ENCODE measurements at places on chromosomes 1 and 21.

- peak; percentile 95 for DNase-seq
These were observed 4.9 kb upstream of the POFUT2 start for GRCh38 chr21:45292399-45293219.

DNA sequence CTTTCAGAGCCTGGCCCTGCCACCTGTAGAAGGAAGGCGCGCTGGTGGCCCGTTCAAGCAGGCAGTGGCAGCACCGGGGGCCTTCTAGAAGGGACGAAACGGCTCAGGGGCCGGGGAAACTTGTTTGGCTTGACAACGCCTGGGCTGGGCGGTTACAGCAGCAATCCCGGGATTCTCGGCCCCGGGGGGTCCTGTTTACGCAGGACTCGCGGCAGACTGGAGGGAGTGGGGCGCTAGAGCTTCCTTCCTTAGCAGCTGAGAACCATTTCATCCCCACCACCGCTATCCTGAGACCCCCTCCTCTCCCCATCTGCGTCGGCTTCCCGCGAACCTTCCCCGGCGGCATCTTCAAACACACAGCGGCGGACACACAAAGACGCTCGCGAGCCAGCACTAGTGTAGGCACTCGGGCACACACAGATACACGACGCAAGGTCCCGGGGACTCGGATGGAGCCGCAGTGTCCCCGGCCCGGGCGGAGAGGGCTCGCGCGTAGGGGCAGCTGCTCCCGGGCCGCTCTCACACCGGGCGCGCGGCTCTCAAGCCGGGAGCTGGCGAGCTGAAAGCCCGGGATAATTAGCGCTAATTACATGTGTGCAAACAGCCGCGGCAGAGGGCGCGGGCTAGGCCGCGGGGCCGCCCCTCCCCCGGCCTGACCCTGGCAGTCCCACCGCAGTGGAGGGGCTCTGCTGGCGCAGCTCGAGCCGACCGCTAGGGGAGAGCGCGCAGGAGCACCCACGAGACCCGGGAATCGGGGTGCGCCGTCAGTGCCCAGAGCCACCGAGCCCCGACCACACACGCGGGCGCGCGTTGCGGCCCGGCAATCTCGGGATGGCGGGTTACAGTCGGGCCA, 271.4 kb downstream of the FOXD2 start:
- peak; percentile 49 for DNase-seq

DNA sequence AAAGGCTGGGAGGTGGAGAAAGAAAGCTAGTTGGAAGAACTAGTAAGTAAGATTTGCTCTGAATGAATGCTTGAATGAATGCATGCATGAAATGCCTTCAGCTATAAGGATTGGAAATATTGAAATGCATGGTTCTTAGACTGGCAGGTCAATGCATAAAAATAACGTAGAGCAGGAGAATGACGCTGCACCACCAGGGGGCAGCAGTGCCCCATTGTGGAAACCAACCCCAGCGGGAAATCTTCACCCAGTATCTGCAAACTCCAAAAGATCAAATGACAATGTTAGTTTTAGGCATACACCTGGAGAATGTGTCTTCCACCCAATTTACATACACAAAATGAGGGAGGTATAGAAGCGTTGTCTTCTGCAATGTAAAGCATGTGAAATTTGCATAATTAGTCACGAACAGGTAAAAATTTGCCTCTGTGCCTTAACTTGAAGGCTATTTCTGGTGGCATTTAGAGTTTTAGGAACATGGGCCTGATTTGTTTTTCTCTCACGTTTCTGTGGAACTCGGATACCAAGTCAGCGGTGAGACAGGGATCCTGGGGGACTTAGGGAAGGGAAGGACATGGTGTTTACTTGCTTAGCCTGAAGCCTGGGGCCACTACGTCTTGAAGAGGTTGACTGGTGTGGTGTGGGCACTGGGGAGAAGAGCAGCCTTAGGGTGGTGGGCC, 78.6 kb downstream of the HHAT start:
- peak; percentile 59 for DNase-seq

GRCh38 chr1:183764981-183765380, 39.9 kb upstream of the RGL1 start:
- DNase-seq = no peak

GRCh38 chr1:155009221-155009711, 6.7 kb downstream of the ZBTB7B start:
- no peak for DNase-seq

- no peak for DNase-seq
These were observed 427.2 kb downstream of the KIF26B start for GRCh38 chr1:245582026-245582425.

GRCh38 chr1:21293537-21294265, 3.4 kb upstream of the ECE1 start:
- DNase-seq = peak; percentile 29

DNA sequence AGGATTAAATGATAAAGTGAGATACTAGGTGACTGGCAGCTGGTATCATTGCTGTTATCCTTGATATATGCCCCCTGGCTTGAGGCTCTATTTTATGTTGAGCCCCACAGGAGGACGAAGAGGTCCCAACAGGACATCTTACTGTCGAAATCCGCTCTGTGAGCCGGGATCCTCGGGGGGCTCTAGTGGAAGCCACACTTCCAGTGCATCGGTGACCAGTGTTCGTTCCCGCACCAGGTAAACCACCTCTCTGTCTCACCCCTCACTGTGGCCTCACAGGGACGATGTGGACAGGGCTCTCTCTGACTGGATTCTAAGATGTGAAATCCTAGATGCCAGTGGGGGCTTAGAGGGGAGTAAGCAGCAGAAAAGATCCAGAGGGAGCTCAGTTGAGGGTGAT, 2.1 kb downstream of the TMEM39B start:
- no peak for DNase-seq

- DNase-seq = no peak
These were observed 25.2 kb upstream of the RABGAP1L start for GRCh38 chr1:174134003-174134659.

GRCh38 chr1:30133414-30134055, 589.9 kb downstream of the MATN1 start:
- no peak for DNase-seq

DNA sequence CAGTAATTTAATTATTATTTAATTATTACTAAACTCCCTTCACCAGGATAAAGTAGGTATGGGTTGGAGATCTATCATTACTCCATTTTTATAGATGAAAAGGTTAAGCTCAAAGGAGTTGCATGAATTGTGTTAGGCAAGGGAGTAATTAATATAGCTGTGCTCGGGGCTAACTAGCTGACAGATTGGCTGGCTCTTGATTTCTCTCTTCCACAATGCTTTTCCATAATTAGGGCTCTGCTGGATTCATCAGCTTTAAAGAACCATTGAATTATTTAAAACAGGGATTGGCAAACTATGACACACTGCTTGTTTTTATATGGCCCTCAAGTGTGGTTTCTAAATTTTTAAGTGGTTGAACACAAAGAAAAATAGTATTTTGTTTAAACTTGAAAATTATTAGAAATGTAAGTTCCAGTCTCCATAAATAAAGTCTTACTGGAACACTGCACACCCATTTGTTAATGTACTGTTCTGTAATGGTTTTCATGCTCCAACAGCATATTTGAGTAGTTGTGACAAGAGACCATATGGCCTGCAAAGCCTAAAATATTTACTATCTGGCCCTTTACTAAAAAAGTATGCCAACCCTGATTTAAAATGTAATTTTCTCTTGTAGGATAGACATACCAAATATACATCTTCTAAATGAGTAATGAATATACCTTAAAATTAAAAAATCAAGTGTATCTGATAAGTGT, 76.4 kb downstream of the GDAP2 start:
- no peak for DNase-seq

GRCh38 chr21:15221799-15222386, 157.1 kb upstream of the NRIP1 start:
- peak; percentile 51 for DNase-seq

- no peak for DNase-seq
These were observed 809.2 kb downstream of the USP25 start for GRCh38 chr21:16538936-16539440.

GRCh38 chr1:27368869-27369582, 2.3 kb upstream of the MAP3K6 start:
- peak; percentile 42 for DNase-seq

DNA sequence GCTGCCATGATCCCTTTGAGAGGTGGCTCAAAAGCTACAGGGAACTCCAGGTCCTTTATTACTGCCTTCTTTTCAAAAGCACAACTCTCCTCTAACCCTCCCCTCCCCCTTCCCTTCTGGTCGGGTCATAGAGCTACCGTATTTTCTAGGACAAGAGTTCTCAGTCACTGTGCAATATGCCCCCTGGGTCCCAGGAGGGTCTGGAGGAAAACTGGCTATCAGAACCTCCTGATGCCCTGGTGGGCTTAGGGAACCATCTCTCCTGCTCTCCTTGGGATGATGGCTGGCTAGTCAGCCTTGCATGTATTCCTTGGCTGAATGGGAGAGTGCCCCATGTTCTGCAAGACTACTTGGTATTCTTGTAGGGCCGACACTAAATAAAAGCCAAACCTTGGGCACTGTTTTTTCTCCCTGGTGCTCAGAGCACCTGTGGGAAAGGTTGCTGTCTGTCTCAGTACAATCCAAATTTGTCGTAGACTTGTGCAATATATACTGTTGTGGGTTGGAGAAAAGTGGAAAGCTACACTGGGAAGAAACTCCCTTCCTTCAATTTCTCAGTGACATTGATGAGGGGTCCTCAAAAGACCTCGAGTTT, 3.1 kb downstream of the BTG2 start:
- DNase-seq = no peak

DNA sequence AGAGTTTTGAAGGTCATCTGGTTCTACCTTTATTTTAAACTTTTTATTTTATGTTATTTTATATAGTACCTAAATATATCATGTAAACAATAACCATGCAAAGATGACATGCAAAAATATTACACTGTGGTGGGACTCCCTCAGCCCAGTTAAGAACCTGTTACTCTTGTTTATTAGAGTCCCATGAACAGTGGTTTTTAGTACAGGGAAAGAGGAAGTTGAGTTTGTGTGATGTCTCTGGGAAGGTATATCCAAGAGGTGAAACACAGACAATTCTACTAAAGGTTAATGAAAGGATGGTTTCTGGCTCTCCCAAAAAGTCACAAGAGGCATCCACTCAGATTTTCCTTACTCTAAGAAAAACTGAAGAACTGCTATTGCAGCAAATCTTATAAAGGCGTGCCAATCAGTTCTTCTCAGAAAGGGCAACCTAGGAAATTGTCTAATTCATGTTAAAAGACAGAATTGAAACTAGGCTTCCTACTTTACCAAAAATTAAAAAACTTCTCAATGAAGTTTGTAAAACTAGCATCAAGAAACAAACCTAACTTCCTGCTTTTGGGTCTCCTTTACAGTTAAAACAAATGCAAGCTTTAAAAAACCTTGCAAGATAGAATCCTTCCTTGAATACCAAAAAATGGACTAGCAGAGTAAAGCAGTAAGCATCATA, 19.9 kb downstream of the GFI1 start:
- DNase-seq = no peak

GRCh38 chr1:168482106-168482505, 61.7 kb downstream of the XCL2 start:
- no peak for DNase-seq

DNA sequence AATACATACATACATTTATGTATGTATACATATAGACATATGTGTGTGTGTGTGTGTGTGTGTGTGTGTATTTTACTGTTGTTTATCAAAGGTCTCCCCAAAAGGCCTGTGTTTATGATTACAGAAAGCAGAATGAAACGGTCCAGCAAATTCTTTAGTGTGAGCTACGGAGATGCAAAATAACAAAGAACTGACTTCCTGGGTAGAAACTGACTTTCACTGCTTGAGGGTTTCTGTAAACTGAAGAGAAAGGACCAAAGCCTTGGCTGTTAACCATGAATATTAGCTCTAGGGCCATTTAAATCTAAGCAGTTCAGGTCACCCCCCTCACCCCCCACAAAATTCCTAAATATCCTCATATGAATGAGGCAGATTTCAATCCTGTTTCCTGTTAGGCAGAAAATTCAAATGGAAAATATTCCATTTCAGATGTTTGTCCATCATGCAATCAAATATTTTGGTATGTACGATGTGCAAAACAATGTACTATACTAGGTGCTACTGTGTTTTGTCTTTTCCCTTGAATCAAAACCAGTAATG, 213.2 kb downstream of the TGFB2 start:
- DNase-seq = no peak

DNA sequence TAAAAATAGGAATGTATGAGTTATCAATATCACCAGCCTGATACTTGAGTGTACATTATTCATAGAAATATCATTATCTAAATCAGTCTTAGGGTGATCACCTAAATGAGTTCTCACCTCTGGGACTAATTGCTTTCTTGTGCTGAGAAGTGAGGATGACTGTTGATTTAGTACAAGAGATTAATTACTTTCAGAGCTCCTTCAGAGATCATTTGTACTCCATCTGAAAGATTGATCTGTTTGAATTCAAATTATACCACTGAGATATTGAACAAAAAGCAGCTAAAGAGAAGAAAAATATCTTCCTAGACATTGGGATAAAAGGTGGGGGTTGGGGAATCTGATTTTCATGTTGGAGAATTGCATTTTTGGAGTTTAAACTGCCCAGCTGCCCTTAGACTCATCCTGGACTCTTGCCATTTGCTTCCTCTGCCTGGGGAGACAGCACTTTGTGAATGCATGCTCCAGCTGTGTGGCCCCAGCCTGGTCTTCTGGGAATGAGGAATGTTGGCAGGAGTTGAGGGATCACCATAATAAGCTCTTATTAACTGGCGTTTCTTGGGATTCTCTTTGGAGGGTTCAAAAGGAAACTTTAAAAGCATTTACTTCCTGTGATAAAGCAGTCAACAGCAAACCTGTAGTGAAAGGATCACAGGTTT, 19.7 kb upstream of the PGBD2 start:
- DNase-seq = no peak

DNA sequence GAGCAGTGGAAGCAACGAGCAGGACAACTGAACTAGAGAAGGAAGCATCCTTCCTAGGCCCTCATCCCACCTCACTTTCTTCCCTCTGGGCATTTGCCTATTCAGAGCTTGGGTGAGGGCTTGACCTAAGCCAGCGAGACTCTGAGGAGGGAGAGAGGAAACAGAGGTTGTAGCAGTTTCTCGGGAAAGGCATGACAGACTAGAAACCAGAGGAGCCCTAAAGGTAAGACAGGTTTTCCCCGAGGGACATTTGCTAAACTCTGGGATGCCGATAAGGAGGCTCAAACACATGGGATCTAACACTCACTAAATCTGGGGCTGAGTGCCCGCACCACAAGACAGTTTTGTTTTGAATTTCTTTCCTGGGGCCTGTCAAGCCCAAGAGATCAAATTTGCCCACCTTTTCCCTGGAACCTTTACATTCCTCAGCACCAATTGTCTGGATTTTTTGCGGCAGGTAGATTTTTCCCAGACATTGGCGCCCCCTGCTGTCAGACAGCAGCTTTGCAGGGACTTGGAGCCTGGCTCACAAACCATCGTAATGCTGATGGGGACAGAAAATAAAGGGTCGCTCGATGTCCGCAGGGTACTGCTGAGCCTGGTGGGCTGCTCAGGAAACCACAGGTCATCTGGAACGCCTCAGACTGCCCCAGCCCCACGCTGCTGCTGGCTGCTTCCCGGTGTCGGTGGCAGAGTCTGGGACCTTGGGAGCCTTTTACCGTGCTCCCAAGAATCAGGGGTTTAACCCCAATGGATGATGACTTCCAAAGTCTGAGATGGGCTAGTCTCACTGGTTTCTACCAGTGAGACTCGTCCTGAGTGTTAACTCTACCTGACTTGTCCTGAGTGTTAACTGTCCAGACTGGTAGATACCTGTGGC, 23.4 kb upstream of the TSPAN2 start:
- DNase-seq = peak; percentile 64
